D341Med (cell line): ENCODE measurements at places on chromosomes 2 and 18.

DNA sequence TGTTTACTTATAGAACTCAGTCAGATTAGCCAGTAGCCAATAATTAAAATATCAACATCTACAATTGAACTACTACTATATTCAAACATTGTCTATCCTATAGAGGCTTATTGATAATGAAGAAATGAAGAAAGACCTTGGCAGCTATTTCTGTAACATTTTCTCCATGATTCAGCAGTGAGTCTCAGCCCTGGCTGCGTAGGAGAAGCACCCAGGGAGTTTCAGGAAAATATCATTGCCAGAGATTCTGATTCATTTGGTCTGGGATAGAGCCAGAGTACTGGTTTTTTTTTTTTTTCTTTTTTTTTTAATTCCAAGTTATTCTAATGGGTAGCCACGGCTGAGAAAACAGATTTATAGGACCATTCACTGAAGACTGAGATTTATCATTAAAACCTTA lies 404.8 kb downstream of the TXNL1 start:
- no peak for DNase-seq

DNA sequence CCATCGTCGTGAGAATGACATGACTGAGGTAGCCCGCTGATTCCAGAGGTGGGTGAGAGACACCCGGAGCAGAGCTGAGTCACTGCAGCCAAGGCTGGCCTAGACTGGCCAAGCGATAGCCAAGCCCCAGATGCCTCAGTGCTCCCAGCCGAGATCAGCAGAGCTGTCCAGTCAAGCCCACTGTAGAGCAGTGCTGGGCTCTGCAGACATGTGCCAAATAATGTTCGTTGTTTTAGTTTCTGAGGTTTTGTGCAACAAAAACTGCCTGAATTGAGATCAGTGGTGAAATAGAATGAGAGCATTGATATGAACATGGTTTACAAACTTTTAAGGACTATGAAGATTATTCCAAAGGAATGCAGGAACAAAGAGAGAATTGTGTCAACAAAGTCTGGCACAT lies 42.1 kb downstream of the INSIG2 start:
- no peak for DNase-seq

GRCh38 chr2:152558158-152558984 lies 158.9 kb downstream of the PRPF40A start:
- no peak for DNase-seq

DNA sequence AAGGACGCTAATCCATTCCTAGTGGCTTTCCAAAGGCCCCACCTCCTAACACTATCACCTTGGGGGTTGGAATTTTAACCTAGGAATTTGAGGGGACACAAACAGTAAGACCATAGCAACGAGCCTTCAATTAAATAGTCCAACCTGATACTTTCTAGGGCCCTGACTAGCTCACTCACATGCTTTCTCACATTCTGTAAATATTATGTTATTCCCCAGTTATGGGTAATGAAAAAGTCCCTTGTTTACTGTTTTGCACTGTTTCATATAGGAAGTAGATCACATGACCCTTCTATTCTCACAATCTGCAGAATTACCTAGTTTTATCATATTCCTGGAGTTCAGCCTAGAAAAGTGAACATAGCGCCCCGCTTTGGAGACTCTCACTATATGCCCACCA lies 1212.1 kb upstream of the ACVR2A start:
- no peak for DNase-seq

GRCh38 chr2:159737917-159738296 lies 25.6 kb downstream of the MARCHF7 start:
- no peak for DNase-seq

DNA sequence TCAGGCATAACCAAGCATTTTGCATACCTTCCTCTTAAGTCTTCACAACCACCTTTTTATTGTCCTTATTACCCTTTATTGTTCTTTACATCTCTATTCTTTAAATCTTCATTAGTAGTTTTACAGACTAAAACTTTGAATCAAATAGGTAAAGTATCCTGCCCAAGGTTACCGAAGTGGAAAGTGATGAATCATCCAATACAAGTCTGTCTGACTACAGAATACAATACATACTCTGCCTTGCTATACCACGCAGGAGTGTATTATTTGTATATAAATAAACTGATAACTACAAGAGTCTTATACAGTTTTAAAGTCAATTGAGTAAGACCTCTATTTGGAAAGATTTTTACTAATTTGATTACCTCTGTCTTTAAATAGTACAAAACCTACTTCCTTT lies 196.0 kb downstream of the ZEB2 start:
- DNase-seq: no peak

- DNase-seq: no peak
These were observed 27.8 kb upstream of the TTC39C start for GRCh38 chr18:23986600-23987359.

GRCh38 chr2:18971628-18972027 lies 382.3 kb upstream of the NT5C1B start:
- DNase-seq: no peak

- no peak for DNase-seq
These were observed 223.8 kb downstream of the CMPK2 start for GRCh38 chr2:6641956-6642355.

- no peak for DNase-seq
These were observed 19.9 kb downstream of the CD8A start for GRCh38 chr2:86770816-86771301.

GRCh38 chr18:9613550-9614400 lies 584 bp downstream of the PPP4R1 start:
- DNase-seq: peak; percentile 83

DNA sequence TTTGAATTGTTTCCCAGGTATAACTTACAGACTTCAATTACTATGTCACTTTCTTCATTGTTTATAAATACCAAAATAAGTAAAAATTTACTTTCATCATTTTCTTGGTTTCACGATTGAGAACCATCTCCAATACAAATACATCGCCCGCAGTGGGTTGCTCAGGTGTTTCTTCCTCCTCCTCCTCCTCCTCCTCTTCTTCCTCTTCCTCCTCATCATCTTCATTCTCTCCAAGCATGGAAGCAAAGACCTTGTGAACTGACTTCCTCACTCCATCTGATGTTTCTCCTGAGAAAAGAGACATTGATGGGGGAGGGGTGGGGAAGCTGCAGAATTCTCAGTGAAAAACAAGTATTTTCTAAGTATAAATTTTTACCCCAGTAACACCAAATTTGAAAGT lies 6.6 kb downstream of the GTF3C3 start:
- no peak for DNase-seq

- DNase-seq: no peak
These were observed 22.3 kb downstream of the SNED1 start for GRCh38 chr2:241020629-241021190.
